ENCODE measurements at places on chromosomes 5 and 9. TPM values are rescaled to one million over a fixed set of nuclear protein-coding genes. Genes with fewer than 3 reads are reported as not detected.
A peak's percentile ranks its signal among the peaks of the same experiment; 100 is the strongest.

EXOC3 gene
- 27.2 TPM for total RNA-seq

CATSPER3 gene
- 0.29 TPM for total RNA-seq

GRCh38 chr9:79768194-79768593 is 196.4 kb downstream of the TLE4 start:
- DNase-seq, result no peak

DNA sequence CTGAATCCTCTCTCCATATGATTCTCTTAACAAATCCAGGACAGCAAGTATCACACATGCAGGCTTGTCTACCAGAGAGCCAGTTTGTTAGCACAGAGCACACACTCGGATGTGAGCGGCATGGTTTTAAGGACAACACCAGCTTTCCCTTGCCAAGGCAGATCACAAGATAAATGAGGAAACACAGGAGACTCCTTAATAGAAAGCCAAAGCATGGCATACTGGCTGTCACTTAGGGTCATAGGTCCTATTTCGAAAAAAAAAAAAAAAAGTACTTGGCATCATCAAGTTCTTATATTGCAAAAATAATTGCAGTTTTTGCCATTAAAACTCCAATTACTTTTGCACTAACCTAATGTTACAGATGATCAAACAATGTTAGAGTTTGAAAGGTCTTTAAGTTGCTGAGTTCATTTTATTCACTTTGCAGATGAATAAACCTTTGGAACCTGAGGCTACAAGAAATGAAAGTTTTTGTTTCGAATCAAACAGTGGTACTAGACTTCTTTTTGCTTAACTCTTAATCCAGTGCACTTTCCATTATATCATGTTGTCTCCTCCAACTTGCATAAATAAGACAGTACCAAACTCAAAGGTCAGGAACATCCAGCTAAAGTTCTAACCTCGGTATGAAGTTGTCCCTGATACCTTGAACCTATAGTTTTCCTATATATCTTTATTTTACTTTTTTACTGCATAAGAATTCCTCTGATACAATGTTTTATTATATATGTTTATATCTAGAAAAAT is 138.5 kb downstream of the MPDZ start:
- no peak for DNase-seq

DCANP1 gene
- not detected for total RNA-seq

DNA sequence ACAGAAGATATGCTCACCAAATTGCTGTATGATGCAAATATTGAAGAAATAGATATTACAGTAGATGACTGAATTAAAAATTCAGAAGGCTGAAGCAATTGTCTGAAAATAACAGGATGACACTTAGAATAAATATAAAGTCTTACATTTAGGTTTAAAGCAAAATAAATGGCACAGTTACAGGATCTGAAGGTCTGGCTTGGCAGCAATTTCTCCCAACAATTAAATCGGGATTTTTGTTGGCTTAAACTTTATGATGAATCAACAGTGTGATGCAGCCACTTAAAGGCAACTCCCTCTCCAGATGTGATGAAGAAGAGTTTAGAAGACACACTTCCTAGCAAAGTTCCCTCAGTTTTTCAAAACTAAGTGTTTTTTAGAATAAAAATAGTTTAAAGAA is 80.5 kb downstream of the NREP start:
- no peak for DNase-seq

GRCh38 chr9:99069546-99069945 is 35.4 kb upstream of the TGFBR1 start:
- no peak for DNase-seq

DNA sequence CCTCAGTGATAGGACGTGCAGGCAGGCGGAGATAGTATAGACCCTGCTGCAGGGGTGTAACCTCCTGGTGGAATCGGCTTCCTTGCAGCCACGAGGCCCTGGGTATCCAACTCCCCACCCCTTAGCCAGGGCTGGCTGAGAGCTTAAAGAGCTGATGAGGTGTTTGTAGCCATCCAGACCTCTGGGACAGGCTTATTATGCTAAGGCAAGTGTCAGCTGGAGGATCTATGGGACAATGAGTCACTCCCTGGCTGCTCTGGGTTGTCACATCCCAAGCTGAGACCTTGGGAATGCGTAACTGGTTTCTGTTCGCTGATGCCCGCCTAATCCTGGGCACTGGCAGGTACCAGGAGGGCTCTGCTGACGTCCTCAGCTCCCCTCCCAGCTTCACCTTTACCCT is 38.9 kb downstream of the DAB2IP start:
- DNase-seq, result no peak

GRCh38 chr5:1113332-1113690 is 1.4 kb upstream of the SLC12A7 start:
- DNase-seq, result no peak

DNA sequence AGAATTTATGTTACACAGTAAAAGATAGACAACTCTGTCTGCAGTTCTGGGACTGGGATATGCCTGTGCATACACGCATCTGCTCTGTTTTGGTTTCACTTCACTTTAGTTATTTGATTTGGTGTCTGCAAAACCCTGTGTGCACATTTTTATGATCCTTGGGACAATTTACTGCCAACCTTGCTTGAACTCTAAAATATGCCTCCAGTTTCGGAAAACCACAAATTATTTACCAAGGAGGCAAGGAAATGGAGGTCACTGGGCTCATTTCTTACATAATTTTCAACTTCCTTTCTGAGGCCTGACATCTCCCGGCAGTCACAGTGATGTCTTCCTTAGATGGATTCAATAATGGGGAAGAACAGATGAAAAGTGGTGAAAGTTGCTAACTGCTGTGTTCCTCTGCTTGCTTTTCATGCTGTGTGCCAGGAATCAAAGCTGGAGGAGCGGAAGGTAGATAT is 61.2 kb upstream of the TAF11L2 start:
- no peak for DNase-seq

GZMA gene
- not detected for total RNA-seq

CDKN2B-AS1 gene
- not detected for total RNA-seq

MYMK gene
- total RNA-seq, result not detected

LYSMD3 gene
- 8.6 TPM for total RNA-seq

CLK4 gene
- 5.1 TPM for total RNA-seq

GRCh38 chr9:93159601-93160471 is 24.1 kb upstream of the WNK2 start:
- DNase-seq, result peak; percentile 9

DNA sequence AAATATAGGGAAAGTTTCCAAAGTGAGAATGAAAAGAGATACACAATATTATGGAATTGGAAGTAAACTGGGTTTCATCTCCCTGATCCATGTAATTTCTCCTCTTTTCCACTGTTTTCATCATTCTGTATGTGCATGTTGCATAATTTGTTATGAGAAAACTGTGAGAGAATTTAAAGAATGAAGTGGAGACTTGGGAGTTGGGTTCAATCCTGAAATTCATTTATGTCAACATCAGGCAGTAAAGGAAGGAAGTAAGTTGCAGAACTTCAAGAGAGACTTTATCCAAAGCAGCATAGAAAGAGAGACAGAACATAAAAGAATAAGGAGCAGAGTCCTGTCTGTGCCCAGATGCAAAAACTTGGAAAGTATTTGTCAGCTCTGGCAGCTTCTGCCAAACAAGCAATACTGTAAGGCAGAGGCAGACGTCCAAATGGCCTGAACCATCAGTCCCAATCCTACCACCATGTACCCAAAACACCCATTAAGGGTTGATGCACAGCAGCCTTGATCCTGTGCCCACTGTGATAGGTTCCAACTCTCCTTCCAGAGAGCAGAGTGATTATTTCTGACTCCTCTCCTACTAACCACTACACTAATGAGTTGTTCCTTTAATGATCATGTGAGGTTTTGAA is 425.3 kb upstream of the CDH6 start:
- DNase-seq, result no peak

- no peak for DNase-seq
Observed at GRCh38 chr9:133044661-133045060, 13.9 kb downstream of the GTF3C5 start.

DNA sequence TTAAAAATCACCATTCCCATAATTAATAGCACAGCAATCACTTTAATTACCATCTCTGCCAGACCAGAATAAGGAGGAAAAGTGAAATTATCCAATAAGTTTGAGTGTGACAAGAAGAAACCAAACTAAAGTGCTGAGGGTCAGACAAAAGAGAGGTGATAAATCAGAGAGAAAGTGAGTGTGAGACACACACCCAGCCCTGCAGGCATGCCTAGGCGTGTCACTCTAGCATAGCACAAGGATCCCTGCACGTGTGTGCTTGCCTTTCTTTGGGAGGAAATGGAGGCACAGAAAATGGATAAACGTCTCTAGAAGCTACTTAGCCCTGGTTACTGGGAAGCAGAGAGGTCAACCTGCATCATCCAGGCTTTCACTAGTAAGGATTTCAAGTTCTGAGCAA is 56.2 kb downstream of the SEMA6A start:
- DNase-seq, result no peak

DNA sequence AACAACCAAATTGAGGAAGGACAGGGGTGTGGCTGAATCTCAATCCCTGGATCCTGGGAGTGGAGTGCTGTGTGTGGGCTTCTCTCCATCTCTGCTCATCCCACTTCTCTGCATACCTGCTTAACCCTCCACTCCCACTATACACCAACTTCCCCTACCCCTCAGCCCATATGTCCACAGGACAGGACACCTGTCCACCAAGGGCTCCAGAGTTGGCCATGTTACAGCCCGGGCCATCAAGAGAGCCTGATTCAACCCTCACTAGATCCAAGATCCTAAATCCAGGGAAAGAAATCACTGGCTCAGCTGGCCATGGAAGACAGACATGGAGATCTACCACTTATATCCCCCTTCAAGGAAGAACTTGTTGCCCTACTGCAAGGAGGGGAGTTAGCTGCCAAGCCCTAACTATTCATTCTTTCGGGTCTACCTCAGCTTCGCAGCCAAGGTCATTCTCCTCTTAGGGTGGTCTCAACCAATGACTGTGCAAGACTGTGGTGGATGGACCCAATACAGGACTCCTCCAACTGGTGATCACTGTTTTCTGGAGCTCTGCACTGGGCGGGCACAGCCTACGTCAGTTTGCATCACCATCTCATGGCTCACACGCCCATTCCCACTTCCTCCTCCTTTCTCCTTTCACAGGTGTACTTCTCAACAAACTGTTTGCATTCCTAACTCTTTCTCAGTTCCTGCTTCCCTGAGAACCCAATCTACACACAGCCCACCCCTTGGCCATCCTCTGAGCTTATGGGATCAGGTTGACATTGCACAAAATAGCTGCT is 53.7 kb upstream of the ZBTB43 start:
- no peak for DNase-seq

DNA sequence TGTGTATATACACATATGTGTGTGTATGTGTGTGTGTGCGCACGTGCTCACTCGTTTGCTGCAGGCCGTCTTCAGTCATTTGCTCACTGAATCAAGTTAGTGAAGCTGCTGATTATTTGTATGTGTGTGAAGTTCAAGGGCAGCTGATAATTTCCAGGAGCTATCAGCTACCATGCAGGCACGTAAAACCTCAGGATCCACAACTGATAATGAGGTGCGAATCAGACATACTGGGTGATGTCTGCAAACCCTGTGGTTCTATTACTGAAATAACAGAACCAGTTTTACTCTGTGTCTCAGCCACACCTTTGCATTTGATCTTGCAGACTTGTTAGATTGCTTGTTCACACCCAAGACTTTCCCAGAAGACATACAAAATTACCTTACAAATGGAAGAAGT is 257.6 kb downstream of the TAF11L14 start:
- DNase-seq, result no peak

ZNF883 gene
- total RNA-seq, result 3.4 TPM

DNA sequence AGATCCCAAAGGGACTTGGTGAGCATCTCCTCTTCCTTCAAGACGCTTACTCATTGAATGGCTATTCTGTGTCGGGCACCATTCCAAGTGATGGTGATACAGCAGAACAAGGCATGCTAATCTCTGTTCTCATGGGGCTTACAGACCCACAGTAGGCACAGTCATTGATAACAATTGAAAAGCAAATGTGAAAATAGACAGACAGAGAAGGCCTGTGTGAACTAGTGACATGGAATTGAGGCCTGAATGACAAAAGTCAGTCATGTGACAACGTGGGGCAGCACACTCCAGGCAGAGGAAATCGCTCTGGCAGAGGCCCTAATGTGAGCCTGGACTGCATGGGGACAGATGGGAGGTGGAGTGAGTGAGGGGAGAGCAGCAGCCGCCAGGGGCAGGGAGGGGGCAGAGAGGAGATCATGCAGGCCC is 70.7 kb upstream of the CPLX2 start:
- no peak for DNase-seq

DNA sequence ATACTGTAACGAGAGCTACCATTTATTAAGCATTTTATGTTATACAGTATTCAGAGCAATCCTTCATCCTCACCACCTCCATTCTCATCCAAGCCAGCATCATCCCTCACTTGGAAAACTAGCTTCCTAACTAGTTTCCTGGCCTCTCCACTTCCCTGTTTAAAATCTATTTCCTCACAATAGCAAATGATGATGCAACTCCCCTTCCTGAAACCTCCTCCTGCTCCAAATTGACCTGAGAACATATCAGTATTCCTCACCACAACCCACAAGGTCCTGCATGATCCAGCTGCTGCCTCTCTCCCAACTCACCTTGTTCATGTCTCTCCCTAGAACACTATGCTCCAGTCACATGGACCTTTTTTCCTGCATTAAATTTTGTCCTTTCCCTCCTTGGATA is 4.3 kb upstream of the SLC36A2 start:
- DNase-seq, result no peak

DNA sequence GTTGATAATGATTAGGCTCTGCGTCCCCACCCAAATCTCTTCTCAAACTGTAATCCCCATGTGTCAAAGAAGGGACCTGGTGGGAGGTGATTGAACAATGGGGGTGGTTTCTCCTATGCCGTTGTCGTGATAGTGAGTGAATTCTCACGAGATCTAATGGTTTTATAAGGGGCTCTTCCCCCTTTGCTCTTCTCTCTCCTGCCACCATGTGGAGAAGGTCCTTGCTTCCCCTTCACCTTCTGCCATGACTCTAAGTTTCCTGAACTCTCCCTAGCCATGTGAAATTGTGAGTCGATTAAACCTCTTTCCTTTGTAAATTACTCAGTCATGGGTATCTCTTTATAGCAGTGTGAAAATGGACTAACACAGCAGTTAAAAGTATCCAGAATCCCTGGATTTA is 715.2 kb upstream of the DMAC1 start:
- no peak for DNase-seq

DNA sequence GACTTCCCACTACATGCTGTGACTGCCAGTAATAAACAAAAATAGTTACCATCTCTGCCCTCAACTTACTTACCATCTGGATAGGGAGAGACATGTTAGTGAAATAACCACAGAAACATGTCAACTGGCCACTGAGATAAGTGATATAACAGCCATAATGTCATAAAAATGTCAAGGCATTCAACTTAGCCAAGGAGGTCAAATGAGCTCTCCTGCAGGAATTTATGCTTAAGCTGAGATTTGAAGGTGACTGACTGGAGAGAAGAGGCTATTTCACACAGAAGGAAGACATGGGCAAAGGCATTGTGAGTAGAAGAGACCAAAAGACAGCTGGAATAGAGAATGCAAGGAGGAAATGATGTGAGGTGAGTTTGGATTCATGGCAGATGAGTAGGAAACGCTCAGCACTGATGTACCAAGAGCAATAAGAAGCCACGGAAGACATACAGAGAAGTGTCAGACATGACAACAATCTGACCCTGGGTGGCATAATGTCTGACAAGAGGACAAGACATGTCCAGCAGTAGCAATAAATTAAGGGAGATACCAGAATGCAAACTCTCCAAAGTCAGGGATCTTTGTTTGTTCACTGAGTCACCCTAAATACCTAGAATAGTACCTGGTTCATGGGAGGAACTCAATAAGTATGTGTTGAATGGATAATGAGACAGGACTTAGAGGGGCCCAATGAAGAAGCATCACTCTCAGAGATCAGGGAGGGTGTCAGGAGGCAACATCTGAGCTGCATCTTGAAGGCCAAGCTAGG is 318.8 kb downstream of the ACTL7B start:
- DNase-seq, result no peak

ZBTB26 gene
- 2.9 TPM for total RNA-seq

- DNase-seq, result no peak
Observed at GRCh38 chr9:37066139-37066725, 32.2 kb upstream of the PAX5 start.
